PC-3 (cell line): ENCODE measurements at places on chromosomes 16 and 17.
A peak's percentile ranks its signal among the peaks of the same experiment; 100 is the strongest.

GRCh38 chr16:72969146-72969545 lies 78.8 kb downstream of the ZFHX3 start:
- no peak for DNase-seq

DNA sequence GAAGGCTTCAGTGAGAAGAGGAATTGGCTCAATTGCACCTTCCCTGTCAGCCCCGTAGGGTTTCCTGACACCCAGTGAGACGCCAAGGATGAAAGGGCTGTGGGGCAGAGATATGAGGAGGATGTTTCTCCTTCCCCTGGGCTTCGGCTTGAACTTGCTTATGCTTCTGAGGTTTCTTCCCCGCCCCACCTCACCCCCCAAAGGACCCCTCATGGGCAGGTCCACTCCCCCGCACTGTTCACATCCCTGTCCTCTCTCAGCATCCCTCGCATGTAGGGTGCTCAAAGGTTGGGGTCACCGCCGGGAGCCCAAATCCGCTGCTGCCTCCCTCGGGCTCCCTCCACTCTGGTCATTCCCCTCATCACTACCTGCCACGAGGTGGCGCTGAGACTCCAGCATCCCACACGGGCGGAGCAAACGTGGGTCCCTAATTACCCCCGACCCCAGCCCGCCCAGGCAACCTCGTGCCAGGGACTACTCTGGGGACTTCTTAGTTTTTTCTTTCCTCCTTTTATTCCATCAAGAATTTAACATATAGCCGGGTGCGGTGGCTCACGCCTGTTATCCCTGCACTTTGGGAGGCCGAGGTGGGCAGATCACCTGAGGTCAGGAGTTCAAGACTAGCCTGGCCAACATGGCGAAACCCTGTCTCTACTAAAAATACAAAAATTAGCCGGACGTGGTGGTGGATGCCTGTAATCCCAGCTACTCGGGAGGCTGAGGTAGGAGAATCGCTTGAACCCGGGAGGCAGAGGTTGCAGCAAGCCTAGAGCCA lies 3.3 kb upstream of the TRARG1 start:
- peak; percentile 50 for DNase-seq

DNA sequence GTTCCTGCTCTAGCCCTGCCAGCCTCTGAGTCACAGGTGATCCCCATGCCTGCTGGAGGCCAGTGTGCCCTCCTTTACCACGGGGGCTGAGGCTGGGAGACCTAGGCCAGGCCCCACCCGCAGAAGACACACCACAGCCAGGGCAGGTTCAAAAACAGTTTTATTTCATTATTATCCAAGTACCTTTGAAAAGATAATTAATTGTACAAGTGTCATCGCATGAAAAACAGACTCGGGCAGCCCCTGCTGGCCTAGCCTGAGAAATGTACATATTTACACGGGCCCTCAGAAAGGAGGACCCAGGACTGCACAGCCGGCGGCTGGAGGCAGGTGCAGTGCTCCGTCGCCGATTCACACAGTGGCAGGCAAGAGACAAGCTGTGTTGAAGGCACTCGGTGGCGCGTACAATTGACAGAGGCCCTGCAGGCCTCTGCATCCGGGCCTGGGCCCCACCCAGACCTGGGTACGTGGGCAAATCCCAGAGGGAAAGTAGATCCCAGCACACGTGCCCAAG lies 4.4 kb downstream of the PDIA2 start:
- no peak for DNase-seq

DNA sequence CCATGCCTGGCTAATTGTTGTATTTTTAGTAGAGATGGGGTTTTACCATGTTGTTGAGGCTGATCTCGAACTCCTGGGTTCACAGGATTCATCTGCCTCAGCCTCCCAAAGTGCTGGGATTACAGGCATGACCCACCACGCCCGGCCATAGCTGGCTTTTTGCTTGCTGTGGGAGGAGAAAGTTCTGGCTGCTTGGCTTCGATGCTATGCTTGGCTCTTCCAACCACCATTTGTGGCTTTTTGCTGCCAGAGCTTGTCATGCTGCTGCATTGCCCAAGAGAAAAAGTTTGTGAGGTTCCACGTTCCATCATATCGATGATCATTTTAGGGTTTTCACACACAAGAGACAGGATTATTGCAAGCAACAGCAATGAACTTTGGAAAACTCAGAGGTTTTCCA lies 16.2 kb downstream of the BMERB1 start:
- DNase-seq = no peak

GRCh38 chr16:12336141-12336540 lies 359.6 kb downstream of the SNX29 start:
- no peak for DNase-seq

- no peak for DNase-seq
Observed at GRCh38 chr17:56424543-56425044, 168.9 kb upstream of the NOG start.
